Astrocyte of the spinal cord (primary cell): ENCODE measurements at places on chromosomes 3 and 15.

DNA sequence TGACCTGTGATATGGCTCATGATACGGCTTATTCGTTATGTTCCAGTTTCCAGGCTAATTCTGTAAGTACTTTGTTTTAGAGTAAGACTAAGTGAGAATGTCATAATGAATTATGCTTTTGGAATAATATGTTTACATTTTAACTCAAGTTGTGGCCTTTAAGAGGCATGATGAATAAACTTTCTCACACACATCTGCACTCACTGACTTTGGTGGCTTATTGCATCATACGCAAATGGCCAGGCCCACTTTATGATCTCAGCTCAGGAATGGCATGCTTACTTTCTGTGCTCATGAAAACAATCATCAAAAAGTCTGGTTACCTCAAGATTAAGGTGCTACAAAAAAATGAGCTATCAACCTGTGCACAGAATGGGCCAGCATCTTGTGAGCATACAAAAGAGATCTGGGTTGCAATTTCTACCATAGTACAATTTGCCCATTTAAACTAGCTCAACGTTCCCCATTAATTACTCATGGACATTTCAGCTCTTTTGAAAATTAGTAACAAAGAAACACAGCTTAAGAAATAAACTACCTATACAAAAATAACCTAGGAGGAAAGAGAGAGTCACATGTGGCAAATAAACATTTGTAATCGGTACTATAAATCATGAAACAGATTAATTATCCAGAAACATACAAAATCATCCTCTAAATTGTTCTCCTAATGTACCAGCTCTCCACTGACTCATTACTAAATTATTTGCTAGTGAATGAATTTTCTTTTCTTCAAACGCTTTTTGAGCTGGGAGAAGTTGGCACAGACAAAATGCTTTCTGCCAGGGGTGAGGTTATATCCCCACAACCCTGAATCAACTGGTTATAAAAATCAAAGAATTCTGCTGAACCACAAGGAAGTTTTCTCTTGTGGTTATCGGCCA lies 439.0 kb upstream of the ADAMTS9 start:
- peak; percentile 74 for DNase-seq

DNA sequence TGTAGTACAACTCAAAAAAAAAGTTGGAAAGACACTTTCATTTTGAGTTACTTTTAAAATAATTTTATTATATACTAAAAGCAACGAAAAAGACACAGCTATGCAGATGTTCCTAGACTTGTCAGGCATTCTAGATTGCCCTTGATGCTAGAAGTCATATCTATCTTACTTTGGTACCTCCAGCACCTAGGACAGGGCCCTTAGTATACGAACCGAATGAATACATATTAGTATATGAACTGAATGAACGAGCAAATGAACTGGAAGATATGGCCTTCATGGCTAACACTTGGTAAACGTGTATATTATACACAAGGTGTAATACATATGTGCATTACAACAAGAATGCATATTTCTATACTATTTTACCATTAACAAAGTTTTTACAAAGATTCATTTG lies 24.1 kb downstream of the ATP13A5 start:
- no peak for DNase-seq

GRCh38 chr3:29373131-29373680 lies 92.3 kb downstream of the RBMS3 start:
- DNase-seq = peak; percentile 67

- peak; percentile 73 for DNase-seq
Observed at GRCh38 chr15:35289024-35289617, 204.0 kb upstream of the NANOGP8 start.

GRCh38 chr3:30123755-30124154 lies 482.6 kb upstream of the TGFBR2 start:
- no peak for DNase-seq

DNA sequence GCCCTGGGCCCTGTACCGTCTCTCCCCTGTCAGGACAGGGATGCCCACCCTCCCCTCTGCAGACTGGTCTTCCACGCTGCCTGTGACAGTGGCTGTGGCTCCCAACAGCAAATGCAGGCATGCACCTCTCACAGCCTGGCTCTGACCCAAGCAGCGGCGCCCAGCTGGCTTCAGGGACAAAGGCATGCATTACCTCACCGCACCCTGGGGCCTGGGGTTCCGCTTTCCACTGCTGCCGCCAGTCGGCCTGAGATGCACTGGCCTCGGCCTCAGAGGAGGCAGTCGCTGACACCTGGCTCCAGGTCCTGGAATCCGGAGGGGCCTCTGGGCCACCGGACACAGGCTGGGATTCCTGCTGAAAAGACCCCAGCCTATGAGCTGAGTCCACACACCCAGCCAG lies 70.3 kb downstream of the SCN5A start:
- peak; percentile 66 for DNase-seq

- no peak for DNase-seq
Observed at GRCh38 chr3:14154276-14154675, 24.1 kb downstream of the XPC start.

DNA sequence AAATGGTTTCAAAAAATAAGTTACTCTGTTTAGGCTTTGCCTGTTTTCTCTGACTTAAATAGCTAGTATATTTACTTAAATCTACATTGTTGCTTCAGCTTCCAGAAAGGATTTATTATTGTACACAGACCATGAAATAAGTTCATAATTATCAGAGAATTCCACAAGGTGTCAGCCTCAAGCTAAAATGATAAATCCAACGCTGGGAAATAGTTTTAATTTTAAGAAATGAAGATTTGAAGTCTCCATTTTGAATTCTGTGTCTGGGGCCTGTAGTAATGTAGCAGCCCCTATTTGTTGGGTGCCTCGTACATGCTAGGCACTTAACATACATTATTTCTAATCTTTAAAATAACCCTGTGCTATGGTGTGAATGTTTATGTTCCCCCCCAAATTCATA lies 92.6 kb upstream of the KCNMB2 start:
- DNase-seq = peak; percentile 29

- DNase-seq = peak; percentile 61
Observed at GRCh38 chr3:106850437-106850836, 526.8 kb upstream of the CCDC54 start.

DNA sequence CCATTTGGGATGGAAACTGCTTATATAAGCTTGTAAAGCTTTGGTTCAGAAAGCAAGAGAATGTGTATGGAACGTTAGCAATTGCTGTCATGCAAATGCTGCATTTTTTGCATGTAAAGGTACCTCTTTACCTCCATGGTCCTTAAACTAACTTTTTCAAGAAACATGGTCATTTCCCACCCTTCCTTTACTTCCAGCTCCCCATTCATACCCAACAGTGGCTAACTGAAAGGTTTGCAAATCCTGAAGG lies 84.3 kb downstream of the SMAD3 start:
- DNase-seq = no peak

GRCh38 chr3:138443091-138443490 lies 8.7 kb downstream of the ESYT3 start:
- DNase-seq = no peak

DNA sequence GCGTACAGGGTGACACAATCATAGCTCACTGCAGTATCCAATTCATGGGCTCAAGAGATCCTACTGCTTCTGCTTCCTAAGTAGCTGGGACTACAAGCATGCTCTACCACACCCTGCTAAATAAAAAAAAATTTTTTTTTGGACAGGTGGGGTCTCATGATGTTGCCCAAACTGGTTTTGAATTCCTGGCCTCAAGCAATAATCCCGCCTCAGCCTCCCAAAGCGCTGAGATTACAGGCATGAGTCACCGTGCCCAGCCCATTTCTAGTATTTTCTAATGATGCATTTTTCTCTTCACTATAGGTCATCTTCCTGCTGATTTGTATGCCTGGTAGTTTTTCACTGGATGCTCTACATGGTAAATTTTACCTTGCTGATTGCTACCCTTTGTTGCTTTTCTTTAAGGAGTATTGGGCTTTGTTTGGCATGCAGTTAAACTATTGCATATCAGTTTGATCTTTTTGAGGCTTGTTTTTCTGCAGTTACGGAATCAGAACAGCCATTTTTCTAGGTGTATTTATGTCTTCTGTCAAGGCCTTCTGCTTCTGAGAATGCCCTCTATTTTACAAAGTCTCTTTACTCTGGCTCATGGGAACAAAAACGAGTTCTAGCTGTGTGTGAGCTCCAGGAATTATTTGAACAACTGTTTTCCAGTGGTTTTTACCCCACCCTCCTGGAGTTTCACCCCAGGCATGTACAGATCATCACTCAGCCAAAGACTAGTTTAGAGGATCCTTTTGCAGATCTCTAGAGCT lies 14.2 kb upstream of the NPTN start:
- DNase-seq = no peak

DNA sequence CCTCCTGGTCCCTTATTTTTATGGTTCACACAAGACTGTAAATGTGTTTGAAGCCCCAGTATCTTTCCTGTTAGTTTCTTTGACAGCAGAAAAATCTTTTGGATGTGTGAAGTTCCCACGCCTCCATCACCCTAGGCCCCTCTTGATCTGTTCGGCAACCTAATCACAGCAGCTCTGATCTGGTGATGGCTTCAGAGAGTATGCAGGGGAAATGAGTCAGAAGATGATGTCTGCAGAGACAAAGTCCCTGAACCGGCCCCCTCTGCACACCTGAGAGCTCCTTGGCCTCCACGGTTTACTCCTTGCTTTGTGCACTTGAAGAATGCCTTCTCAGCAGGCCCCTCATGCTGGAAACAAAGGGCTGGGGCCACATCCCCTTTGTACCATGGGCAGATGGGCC lies 63.5 kb downstream of the CLDN11 start:
- DNase-seq = no peak

DNA sequence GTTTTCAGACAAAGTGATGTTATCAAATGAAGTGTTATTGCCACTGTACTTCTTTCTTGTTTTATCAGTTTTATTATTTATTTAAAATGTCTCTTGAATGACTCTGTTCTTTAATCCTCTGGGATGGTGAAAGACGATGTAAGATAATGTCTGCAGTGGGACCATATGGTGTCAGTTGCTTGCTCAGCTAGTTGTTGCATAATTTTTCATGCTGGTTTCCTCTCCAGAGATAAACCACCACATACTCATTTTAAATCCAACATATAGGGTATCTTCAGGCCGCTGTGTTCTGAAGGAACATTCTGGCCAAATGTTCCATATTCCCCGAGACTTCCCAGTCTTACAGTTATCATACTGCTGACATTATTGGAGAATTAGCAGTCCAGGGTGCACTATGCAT lies 75.9 kb downstream of the GABRG3 start:
- DNase-seq = no peak

- peak; percentile 80 for DNase-seq
Observed at GRCh38 chr15:86336051-86336788, 256.5 kb downstream of the AGBL1 start.

GRCh38 chr15:100241572-100242482 lies 99.9 kb downstream of the ADAMTS17 start:
- DNase-seq = peak; percentile 88

- peak; percentile 22 for DNase-seq
Observed at GRCh38 chr15:63045879-63046278, 3.3 kb downstream of the TPM1 start.

- no peak for DNase-seq
Observed at GRCh38 chr3:24227635-24228034, 267.0 kb downstream of the THRB start.

DNA sequence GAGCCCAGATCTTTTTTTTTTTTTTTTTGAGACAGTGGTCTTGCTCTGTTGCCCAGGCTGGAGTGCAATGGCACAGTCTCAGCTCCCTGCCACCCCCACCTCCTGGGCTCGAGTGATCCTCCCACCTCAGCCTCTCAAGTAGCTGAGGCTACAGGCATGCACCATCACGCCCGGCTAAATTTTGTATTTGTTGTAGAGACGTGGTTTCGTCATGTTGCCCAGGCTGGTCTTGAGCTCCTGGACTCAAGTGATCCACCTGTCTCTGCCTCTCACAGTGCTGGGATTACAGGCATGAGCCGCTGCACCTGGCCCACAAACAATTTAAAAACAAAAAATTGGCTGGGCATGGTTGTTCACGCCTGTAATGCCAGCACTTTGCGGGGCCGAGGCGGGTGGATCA lies 22.6 kb upstream of the SLC6A6 start:
- no peak for DNase-seq

DNA sequence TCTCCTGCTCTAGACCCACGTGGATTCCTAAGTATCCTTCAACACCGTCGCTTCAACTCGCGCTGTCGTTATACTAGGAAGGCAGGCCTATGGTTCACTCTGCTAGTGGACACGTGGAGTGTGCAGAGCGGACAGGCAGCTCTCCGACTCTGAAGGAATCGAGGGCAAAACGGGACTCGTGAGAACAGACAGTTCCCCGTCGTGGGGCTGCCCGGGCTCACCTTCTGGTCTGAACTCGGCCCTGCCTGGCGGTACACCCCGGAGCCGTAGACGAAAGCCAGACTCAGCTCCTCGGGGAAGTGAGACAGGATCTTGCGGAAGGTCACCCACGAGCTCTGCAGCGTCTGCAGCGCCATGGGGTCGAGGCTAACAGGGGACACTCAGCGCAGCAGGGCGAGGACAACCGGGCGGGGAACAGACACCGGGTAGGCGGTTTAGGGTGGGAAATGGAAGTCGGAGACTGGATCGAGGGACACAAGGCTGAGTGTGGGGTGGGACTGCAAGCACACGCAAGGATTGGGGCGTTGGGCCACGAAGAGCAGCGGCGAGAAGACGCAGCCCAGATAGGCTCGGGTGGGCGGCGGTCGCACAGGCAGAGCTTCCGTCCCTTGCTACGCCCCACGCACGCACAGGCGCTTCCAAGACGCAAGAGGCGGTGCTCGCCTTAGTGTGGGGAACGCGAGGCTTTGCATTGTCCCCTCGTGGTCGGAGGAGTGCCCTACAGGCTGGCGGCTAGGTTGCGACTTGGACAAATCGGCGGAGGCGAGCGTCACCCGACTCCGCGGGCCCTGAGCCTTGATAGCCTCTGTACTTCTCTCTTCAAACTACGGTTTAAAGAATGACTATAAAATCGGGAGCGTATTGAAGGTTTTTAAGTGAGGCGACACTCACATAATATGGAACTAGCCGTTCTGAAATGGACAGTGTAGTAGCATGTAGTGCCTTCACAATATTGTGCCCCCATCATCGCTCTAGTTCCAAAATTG lies at the start of gene TAMM41:
TAMM41 (minus strand) TSS at position 605 of the 986 bp plus-strand sequence; CDS start at position 356, 249 bp downstream.
- peak; percentile 87 for DNase-seq
